Cardiac septum (tissue), 1 donor: ENCODE measurements at places on chromosomes 7 and 10.

GRCh38 chr10:43212043-43212721 is 54.7 kb downstream of the RASGEF1A start:
- no peak for DNase-seq

DNA sequence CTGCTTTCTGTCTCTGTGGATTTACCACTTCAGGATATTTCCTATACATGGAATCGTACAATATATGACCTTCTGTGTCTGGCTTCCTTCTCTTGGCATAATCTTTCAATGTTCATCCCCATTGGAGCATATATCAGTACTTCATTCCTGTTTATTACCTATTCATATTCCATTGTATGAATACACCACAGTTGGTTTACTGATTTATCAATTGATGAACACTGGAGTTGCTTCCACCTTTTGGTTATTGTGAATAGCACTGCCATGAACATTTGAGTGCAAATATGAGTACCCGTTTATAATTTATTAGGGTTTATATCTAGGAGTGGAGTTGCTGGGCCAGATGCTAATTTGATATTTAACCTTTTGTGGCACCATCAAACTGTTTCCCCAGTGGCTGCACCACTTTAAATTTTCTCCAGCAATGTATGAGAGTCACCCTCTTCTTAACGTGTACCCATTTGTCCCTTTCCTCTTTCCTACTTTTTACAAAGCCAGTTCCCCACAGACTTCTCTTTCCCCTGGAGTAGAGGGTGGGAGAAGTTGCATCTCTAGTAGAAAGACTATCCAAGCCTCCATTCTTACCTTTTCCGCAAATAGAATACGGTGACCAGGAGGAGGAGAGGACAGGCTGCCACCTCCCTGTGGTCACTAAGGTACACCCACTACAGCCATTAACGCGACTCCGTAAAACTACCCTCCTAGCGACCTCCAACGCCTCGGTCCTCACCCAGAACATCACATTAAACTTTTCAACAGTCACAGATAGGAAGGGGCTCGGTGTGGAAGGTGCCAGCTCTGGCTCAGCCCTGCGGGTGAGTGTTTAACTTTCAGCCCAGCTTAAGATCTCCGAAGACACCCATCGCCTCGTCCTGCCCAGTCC is 25.6 kb downstream of the SCD start:
- DNase-seq, result no peak

- DNase-seq, result no peak
Observed at GRCh38 chr10:28263136-28263857, 39.6 kb downstream of the MPP7 start.

- DNase-seq, result no peak
Observed at GRCh38 chr7:137839903-137840779, 6.6 kb downstream of the DGKI start.

- DNase-seq, result no peak
Observed at GRCh38 chr10:47277352-47278151, 22.4 kb upstream of the GDF10 start.

DNA sequence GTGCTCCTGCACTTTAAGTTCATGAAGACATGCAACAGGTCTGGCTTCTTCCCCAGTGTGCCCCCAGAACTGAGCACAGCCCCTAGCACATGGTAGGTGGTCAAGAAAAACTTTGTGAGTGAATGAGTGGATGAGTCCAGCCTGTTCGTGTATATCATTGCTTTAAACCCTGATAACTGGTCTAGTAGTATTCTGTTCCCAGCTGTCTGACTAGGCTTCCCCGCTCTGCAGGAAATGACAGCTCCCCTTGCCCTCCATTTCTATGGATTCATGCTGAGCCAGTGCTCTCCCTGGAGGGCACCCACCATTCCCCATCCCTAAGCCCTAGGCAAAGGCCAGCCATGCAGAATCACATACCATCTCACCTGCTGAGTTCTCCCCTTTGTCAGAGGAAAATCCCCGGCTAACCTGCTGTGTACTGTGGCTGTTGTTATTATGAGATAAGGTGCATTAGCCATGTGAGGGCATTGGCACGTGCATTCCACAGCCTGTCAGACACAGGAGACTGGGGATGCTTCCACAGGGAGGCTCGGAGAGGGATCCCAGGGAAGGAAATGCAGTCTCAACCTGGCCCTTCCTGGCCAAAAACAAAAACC is 698.9 kb downstream of the GRID1 start:
- no peak for DNase-seq

DNA sequence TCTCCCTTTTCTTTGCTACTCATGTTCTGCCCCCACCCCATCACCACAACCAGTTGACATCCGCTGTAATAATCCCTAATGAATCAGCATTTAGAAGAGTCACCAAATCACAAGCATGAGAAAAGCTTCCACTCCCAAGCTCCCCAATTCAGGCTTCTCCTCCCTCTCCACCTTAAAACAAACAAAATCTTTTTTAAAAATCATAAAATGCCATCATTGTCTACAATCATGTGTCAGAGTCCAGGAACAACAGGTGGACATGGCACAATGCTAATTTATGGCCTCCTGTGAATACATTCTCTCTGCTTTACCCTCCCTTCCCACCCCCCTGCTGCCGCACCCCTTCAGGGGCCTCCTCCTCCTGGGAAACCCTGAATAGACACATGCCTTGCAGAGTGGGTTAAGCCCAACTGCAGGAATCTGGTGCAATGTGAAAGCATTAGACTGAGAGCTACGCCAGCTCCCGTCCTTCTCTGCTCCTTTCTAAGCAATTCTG is 3.7 kb downstream of the LRRC4 start:
- no peak for DNase-seq
